Body of pancreas (tissue), 4 donors: ENCODE measurements at places on chromosomes 16 and 17. TPM values are rescaled to one million over a fixed set of nuclear protein-coding genes. Genes with fewer than 3 reads are reported as not detected.

DNA sequence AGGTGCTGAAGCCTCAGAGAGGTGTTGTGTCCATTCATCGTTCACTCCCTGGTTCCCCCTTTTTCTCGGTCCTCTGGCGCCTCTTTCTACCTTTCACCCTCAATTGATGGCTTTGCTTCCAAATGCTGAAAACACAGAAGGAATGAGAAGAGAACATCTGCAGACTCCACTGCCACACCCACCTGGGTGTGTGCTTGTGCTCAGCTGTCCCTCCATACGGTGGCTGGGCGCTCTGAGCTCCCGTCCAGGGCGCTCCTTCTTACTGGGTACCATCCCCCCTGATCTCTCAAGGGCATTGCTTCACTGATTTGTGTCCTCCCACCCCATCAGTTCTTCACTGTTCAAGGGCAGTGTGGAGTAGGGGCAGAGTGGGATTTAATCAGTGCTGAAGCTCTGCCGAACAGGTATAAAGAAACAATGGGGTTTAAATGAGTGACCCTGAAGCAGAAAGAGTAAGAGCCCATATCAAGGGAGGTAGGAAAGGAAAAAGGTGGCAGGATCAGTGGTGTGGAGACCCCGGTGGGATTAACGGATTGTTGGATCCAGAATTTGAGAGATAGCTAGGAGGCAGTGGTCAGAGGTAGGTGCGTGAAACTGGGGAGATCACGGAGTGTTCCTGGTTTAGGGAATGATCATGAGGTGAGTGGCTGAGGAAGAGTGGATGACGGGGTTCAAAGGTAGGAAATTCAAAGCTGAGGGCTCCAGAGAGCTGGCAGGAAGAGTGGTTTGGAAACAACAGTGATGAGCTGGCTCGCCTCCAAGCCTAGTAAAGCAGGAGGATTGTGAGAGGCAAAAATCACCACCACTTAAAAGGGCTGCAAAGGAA is 40.8 kb downstream of the MRTFB start:
- DNase-seq = peak; percentile 68

- DNase-seq = no peak
Measured at GRCh38 chr17:16516594-16517051, 24.6 kb upstream of the LRRC75A start.

DNA sequence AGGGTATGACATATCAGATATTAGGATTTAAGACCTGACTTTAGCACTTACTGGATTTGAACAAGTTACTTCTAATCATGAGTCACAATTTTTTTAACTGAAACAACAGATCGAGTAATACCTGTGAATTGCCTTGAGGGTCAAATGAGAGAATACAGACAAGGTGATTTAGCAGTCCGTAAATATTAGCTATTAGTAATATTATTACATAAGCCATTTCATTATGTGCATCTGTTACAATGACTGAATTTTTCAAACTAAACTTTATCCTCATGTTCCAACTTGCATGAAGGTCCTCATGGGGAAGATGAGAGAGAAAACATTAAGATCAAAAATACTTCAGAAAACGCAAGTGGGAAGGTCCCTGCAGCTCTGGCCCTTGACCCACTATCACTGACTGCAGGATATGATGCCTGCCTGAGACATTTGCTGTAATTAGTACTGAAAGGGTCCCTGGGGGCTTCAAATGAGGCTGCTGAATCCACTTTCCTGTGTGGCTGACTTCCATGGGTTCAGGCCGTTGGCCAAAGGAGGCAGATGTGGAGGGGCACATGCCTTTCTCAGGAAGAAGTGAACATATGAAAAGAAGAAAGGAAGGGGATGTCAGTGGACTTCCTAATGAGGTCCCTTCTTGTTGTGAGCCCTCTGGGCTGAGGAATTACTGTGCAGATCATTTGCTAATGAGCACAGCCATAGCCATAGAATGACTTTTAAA is 441.7 kb downstream of the CDH11 start:
- no peak for DNase-seq

DNA sequence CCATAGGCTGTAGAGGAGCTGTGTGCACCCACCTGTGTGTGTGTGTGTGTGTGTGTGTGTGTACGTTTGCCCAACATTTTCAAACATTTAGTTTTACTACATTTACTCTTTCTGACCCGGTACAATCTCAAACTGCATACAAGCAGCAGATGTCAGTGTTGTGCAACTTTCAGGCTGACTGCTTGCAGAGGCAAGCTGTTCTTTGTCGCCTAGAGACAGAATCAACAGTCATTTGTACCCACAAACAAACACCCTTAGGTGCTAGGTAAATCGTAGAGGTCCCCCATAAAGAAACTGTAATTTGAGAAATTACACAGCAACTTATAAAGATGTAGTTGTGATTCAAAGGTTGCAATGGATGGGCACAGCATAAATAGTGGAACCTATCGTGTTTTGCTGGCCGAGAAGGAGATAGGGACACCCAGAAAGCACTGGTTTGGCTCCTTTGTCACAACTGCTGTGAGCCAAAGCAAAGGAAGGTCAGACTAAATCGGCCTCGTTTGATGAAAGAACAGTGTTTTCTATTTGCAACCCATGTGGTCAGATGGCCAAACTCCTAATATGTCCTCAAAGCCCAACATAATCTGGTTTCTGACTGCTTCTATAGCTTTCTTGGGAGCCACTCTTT is 478.4 kb downstream of the TOX3 start:
- DNase-seq = peak; percentile 57

- DNase-seq = no peak
Measured at GRCh38 chr16:49465661-49466528, 92.3 kb downstream of the C16orf78 start.

DNA sequence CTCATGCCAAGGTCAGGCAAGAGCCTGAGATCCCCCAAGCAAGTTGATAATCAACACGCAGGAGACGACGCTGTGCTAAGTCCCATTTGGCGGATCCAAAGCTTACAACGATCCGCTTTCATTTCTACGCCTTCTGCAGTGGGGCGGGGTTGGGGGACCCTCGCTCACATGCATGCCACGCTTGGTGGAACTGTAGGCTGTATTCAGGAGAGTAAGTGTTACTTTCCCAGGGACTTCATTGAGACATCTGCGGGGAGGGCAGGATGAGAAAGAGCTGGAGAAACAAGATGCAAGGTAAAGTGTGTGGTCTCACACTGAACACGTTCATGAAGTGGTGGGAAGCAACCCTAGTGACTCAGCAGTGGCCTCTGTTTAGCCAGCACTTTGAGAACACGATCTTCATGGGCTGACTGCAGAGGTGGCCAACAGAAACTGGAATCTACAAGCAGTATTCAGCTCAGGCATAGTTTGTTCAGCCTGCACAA is 100.5 kb downstream of the XYLT1 start:
- no peak for DNase-seq

GRCh38 chr16:68744744-68745280 is 7.7 kb downstream of the CDH1 start:
- peak; percentile 95 for DNase-seq

DNA sequence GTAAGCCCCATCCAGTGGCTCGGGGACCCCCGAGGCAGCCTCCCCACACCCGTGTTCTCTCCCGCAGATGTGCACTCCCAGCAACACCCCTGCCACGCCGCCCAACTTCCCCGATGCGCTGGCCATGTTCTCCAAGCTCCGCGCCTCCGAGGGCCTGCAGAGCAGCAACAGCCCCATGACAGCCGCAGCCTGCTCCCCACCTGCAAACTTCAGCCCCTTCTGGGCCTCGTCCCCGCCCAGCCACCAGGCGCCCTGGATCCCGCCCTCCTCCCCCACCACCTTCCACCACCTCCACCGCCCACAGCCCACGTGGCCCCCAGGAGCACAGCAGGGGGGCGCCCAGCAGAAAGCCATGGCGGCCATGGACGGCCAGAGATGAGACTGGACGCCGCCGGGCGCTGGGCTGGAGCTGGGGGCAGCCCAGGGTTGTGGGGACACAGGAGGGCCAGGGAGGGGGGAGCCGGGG is 5.0 kb downstream of the UBALD2 start:
- no peak for DNase-seq

GRCh38 chr16:89798832-89799370 is 17.5 kb downstream of the FANCA start:
- no peak for DNase-seq

- no peak for DNase-seq
Measured at GRCh38 chr16:23842137-23842600, 6.4 kb downstream of the PRKCB start.

GRCh38 chr16:58511933-58512815 is 3.1 kb upstream of the SETD6 start:
- peak; percentile 86 for DNase-seq

- DNase-seq = no peak
Measured at GRCh38 chr16:764184-764750, 3.7 kb downstream of the MSLN start.

GRCh38 chr17:38512473-38513058 is 84.3 kb downstream of the ARHGAP23 start:
- DNase-seq = no peak

GRCh38 chr17:50956750-50957523 is 90.8 kb upstream of the TOB1 start:
- DNase-seq = peak; percentile 73

- no peak for DNase-seq
Measured at GRCh38 chr17:63538693-63539595, 11.3 kb upstream of the DCAF7 start.

DNA sequence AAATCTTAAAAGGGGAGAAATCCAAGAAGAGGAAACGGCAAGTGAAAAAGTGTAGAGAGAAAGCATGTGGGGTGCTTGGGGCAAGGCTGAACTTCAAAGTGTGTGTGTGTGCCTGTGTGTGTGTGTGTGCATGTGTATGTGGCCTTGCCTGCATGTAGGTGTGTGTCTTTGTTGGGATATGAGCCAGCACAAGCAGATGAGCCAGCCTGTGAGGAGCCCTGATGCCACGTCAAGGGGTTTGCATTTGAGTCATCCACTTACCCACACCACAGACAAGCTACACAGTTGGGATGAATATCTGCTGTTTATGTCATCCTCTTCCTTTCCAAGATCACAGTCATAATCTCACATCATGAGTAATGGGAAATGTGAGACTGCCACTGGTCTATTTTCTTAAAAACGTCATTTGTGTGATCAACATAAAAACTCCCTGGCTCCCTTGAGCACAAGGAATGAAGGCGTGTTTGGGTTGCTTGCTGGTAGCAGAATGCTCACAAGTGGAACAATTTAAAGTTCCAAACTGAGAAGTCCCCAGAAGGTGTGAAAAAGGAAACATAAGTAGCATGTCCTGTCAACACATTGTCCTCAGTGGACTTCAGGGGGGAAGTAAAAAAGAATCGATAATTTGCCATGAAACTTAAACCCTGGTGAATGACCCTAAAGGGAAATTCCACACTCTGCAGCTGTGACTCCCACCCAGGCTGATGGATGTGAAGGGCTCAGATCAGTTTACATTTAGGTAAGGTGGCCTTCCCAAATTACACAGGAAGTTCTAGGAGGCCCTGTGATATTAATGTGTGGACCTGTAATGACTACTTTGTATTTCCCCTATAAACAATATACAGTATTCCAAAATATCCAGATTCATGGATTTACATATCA is 14.7 kb downstream of the KCTD19 start:
- DNase-seq = no peak

GRCh38 chr17:41494524-41494923 is 4.8 kb upstream of the KRT36 start:
- no peak for DNase-seq

DNA sequence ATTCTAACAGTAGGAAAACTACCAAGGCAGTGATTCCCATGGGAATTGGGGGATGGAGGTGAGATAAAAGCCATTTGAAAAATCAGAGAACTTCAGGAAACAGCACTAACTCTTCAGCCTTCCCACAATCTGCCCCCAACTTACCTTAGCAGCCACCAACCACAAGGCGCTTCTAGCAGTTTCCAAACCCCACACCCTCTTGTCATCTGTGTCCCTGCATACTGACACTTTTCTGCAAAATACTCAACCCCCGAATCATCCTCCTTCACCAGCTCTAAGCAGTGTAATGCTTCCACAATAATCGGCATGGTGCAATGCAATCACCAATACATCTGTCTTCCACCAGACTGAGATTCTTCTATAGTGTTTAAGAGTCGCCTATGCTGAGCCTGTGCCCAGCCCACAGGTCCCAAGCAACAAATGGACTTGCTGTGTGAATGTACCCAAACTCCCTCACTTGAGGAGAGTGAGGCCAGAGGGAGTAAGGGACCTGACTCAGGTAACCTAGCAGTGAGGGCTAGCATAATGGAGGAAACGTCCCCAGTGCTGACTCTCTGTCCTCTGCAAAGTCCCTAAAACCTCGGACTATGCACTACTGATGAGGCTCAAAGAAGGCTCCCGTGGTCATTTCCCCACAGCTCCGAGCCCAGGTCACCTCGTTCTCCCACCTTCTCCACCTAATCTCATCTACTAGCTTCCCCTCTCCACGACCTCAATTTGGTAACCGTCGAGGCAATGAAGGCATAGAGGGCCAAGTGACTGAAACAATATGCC is 943 bp downstream of the DYNC1LI2 start:
- no peak for DNase-seq

DNA sequence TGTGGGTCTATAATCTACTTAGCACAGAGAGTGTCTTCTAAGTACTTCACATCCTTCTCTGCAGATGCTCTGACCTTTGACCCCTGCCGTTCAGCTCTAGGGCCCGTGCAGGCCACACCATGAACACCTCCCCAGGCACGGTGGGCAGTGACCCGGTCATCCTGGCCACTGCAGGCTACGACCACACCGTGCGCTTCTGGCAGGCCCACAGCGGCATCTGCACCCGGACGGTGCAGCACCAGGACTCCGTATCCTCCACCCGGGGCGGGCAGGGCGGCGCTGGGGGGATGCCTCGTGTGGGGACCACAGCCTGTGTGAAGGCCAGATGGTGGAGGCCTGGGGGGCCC is 686 bp downstream of the MLST8 start:
- no peak for DNase-seq

The ADAD2 gene
- 4.0 TPM for total RNA-seq

The ABCC11 gene
- total RNA-seq = not detected

The TBC1D3I gene
- total RNA-seq = not detected

The CA5A gene
- not detected for total RNA-seq

The FZD2 gene
- total RNA-seq = not detected

The BAIAP3 gene
- 20.8 TPM for total RNA-seq

The GP1BA gene
- not detected for total RNA-seq
